MG63 (cell line): ENCODE measurements at places on chromosomes 2 and 18. TPM values are rescaled to one million over a fixed set of nuclear protein-coding genes. Genes with fewer than 3 reads are reported as not detected.

DNA sequence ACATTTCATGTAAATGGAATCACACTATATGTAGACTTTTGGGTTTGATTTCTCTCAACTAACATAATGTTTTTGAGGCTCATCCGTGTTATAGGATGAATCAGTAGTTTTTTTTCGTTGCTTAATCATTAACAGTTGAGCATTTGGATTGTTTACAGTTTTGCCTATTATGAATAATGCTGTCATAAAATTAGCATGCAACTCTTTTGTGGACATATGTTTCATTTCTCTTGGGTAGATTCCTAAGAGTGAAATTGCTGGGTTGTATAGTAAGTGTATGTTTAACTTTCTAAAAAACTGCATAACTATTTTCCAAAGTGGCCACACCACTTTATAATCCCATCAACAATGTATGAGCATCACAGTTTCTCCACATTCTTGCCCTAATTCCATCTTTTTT lies 7.7 kb upstream of the RHBDD1 start:
- DNase-seq = no peak

DNA sequence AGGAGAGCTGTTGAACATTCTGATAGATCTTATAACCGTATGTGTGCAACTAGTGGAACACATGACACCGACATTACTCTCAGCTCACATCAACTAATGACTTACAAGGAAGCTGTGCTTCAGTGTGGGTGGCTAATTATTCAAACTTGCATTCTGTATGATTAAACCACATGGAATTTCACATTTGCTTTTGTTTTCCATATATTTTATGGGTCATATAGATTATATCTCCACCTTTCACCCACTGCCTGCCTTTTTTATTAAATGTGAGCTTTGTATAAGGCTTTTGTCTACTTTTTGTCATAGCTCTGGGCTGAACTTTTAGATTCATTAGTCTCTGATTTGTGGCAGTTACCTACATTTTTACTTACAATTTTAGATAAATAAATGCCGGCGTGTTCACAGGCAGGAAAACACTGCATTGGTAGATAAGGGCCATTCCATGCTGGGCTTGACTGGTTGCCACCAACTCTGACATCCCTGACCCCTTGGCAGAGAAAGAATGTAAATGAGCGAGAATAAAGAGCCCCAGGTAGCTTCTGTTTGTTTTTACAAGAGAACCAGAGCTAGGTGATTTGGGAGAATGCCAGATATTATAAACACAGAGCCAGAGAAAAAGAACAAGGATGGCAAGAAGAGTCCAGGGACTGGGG lies 35.7 kb downstream of the LYPD6 start:
- DNase-seq = no peak

- no peak for DNase-seq
Measured at GRCh38 chr18:74797577-74798151, 200.0 kb downstream of the ZNF407 start.

DNA sequence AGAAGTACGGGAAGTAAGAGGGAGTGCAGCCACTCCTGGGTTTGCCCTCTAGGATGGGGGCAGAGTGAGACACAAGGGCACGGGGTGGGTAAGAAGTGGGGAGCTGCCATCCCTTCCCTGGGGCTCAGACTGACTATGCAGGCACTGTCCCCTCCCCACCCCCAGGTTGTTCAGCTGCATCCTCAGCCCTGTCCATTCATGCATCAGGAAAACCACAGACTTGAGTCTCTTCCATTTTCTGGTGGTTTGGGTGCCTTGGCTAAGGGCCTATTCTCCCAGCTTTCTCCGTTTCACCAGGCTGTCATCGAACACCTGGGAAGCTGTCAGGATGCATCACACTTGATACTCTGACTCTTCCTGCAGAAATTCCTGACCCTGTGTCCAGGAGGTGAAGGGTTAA lies 111.9 kb downstream of the TFCP2L1 start:
- DNase-seq = no peak

POMC gene
- not detected in 2 replicates for total RNA-seq
